ENCODE measurements at places on chromosomes 5 and 9. TPM values are rescaled to one million over a fixed set of nuclear protein-coding genes. Genes with fewer than 3 reads are reported as not detected.

HEMGN gene
- total RNA-seq, result not detected

FOXD4L5 gene
- total RNA-seq, result not detected

SPARC gene
- 258 TPM for total RNA-seq

GPR151 gene
- not detected for total RNA-seq

DNA sequence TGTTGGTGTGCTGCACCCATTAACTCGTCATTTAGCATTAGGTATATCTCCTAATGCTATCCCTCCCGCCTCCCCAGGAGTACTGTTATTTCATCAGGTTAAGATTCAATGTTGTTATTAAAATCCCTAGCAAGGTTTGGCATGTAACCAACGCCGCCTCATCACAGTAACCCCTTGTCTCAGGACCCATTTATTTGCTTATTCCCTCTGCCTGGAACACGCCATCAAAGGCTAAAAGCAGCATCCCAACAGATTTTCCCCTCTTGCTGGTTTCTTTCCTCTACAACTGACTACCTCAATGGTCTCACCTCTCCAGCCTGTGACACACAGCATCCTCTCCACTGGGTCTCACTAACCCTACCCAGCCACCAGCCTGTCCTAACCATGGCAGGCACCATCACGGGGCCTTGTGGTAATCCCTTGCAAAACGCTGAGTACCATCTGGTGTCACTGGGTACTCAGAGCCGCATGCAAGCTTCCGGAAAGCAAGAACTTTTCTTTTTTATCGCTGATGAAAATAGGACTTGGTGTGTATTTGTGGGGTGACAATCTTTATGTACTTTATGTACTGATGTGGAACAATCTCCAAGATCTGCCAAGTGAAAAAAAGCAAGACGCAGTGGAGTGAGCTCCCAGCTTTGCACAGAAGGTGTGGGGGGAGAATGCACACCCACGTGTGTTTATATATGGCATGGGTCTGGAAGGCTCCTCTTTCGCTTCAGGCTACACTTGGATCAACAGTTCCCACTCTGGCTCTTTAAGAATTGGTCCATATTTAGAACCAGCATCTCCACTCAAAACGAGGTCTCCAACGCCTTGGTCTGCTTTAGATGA is 6.1 kb downstream of the RPS14 start:
- H3K4me1 ChIP-seq, result peaks cover 7% of the 10 kb centered on the region
- no peaks in the 10 kb centered on the region for H3K27me3 ChIP-seq
- peaks cover 24% of the 10 kb centered on the region for H3K36me3 ChIP-seq
- no peak for DNase-seq
- no peak overlapping the region for H3K4me3 ChIP-seq

DNA sequence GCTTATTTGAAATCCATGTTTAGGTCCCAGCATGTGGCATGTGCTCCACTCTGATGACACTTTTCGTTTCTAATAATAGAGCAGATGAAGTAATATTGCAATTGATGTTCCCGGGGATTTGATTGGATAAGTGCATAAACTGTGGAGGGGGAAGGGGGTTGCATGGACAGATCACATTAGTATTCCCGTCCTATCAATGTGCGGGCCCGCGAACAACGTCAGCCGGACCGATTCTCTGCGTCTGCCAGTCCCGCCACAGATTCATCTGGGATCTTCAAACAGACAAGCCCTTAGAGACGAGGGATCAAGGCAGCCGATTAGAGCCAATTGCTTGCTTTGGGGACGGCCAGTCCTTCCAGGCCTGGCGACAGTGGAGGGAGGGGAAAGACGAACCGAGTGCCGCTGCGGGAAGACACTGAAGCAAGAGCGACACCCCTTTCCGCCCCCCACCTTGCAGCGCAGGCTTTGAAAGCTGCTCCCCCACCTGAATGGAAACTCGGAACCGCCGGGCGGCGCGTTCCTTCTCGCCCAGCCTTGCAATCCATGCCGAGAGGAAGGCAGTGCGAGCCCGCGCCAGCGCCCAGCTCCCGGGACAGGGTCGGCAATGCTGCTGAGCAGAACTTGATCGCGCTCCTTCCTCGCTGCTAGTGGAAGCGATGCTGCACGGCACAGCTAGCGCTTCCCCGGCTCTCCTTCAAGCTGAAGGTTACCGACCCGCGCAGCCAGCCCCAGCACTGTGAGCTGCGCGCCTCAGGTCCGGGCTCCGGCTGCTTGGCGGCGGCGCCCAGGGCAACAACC is at the start of gene RGS7BP:
RGS7BP (plus strand) TSS at position 247 of the 798 bp plus-strand sequence. CDS start 610 bp downstream, outside the sequence.
- no peaks in the 10 kb centered on the region for H3K4me1 ChIP-seq
- H3K36me3 ChIP-seq, result no peaks in the 10 kb centered on the region
- no peak within 1 kb of the TSS for H3K27ac ChIP-seq
- no peak for DNase-seq
- peak within 1 kb of the TSS; percentile 12 for H3K4me3 ChIP-seq

DNA sequence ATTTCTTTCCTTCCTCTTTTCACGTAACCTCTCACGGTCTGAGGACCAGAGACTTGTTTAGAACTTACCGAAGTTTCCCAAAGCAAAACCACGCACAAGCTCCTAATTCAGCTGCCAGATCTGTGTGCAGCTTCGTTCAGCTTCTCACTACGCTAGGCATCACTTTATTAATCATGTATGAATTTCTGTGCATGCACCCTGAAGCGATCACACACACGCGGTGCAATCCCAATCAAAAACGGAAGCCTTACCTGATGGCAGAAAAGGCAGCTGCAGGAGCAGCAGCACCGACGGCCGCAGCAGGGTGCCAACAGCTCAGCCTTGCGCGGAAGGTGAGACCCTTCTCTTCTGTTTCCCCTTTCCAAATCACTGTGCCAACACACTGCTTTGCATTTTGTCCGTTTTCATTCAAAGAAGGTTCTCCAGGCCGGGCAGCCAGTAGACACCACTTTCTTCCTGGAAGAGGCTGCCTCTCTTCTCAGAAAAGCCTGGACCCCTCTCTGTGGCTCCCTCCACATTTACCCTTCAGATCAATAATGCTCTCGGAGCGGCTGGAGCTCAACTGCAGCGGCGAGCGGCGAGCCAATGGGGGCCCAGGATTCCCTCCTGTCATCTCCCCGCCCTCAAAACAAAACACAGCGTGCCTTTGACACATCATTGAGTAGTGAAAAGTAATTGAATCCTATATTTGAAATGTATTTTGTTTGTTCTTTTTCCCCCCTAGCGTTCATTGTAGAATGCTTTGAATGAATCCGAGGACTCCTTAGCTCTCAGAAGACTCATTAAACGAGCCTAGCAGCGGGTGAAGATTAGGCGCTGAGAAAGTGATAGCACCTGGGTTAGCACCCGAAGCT is at the start of gene CDH12:
CDH12 (minus strand) TSS at position 538 of the 854 bp plus-strand sequence.
- H3K27ac ChIP-seq, result no peak within 1 kb of the TSS
- no peak for DNase-seq
- no peaks in the 10 kb centered on the region for H3K36me3 ChIP-seq

DNA sequence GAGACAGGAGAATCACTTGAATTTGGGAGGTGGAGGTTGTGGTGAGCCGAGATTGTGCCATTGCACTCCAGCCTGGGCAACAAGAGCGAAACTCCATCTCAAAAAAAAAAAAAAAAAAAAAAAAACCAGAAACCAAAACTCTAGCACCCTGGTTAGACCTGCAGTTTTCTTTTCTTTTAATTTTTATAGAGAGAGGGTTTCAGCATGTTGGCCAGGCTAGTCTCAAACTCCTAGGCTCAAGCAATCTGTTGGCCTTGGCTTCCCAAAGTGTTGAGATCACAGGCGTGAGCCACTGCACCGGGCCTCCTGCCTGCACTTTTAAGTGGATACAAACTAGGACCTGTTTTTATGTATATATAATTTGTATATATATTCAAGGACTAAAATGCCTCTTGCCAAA is 12.9 kb upstream of the MTMR12 start:
- H3K36me3 ChIP-seq, result no peaks in the 10 kb centered on the region
- DNase-seq, result no peak
- no peaks in the 10 kb centered on the region for H3K27me3 ChIP-seq
- peaks cover 4% of the 10 kb centered on the region for H3K4me1 ChIP-seq
- H3K27ac ChIP-seq, result no peak overlapping the region
- H3K4me3 ChIP-seq, result no peak overlapping the region

DNA sequence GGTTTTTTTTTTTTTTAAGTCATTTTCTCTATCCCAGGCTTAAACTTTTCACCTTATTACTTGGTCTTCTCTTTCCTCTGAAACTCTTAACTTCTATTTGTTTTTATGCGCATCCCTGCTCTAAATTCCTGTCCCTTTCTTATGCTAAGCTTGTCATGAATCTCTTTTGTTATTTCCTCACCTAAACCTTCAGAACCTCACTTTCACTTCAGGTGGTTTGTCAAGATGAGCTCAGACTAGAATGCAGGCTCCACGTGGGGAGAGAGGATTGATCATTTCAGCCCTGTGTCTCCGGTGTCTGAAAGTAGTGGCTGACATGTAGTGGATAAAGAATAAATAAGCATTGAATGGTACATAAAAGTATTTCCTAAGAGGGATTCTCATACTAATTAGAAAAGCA is 63.6 kb downstream of the ANXA1 start:
- no peak overlapping the region for H3K4me3 ChIP-seq
- no peaks in the 10 kb centered on the region for H3K27me3 ChIP-seq
- H3K27ac ChIP-seq, result no peak overlapping the region
- DNase-seq, result no peak
- no peaks in the 10 kb centered on the region for H3K4me1 ChIP-seq

- no peaks in the 10 kb centered on the region for H3K4me1 ChIP-seq
- no peaks in the 10 kb centered on the region for H3K36me3 ChIP-seq
- no peak overlapping the region for H3K4me3 ChIP-seq
- no peak for DNase-seq
- no peak overlapping the region for H3K27ac ChIP-seq
- H3K27me3 ChIP-seq, result no peaks in the 10 kb centered on the region
Measured at GRCh38 chr5:8299716-8300115, 430.8 kb downstream of the MTRR start.

DNA sequence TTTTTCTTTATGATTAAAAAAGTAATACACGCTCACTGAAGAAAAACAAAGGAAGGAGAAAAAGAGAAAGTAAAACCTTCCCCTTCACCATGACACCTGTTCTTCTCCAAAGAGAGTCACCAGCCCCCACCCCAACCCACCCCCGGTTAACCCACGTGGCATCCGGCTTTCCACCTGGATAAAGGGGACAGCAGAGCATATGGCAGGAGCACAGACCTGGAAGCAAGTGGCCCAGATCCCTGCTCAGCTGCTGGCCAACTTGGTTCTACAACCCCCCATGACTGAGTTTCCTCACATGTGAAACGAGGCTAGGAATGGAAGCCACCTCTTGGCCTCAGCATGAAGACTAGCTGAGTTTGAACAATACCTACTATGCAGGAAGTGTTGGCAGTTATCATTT is 5.1 kb downstream of the CCDC180 start:
- no peak overlapping the region for H3K4me3 ChIP-seq
- no peaks in the 10 kb centered on the region for H3K4me1 ChIP-seq
- no peaks in the 10 kb centered on the region for H3K36me3 ChIP-seq
- H3K27me3 ChIP-seq, result no peaks in the 10 kb centered on the region

GRCh38 chr9:121321016-121321503 is 49.0 kb downstream of the STOM start:
- H3K27ac ChIP-seq, result peak overlapping the region; percentile 51
- no peaks in the 10 kb centered on the region for H3K4me1 ChIP-seq
- peaks cover 13% of the 10 kb centered on the region for H3K36me3 ChIP-seq
- no peak overlapping the region for H3K4me3 ChIP-seq
- H3K27me3 ChIP-seq, result no peaks in the 10 kb centered on the region

- H3K4me3 ChIP-seq, result no peak overlapping the region
- H3K27ac ChIP-seq, result no peak overlapping the region
Measured at GRCh38 chr5:28380167-28380566, 1341.8 kb upstream of the CDH9 start.

DNA sequence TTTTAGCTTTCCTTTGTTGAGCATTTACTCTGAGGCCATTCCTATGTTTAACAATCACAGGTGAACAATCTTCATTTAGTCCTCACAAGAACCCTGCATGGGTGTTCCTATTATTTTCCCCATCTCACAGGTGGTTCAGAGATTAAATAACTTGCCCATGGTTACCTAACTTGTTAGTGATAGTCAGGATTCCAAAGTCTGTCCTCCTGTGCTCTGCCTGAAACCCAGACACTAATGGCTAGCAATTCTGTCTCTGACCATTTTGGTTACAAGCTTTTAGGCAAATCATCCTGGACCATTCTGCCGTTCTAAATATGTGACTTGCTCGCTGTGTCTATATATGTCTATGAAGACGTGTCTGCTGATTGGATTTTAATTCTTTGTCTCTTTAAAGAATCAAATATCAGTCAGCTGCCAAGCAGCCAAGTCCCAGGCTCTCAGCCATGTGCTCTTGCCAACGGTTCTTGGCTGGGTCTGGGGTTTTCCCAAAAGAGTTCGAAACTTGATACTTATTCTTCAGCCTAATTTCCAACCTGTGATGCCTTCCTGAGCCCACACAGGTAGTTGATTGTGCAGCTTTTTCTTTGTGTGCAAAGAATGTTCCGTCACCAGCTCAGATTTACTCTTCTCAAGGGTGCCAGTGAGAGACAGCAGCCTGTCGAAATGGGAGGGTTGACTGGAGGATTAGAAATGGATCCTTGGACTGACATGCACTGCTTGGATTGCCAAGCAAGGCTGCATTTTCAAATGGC is 121.7 kb downstream of the NREP start:
- no peaks in the 10 kb centered on the region for H3K4me1 ChIP-seq
- H3K4me3 ChIP-seq, result no peak overlapping the region
- no peaks in the 10 kb centered on the region for H3K36me3 ChIP-seq
- DNase-seq, result no peak
- no peaks in the 10 kb centered on the region for H3K27me3 ChIP-seq
- H3K27ac ChIP-seq, result no peak overlapping the region

GRCh38 chr5:31114817-31115216 is 78.7 kb upstream of the CDH6 start:
- DNase-seq, result no peak
- no peaks in the 10 kb centered on the region for H3K27me3 ChIP-seq
- no peaks in the 10 kb centered on the region for H3K36me3 ChIP-seq
- H3K4me1 ChIP-seq, result no peaks in the 10 kb centered on the region

- H3K27ac ChIP-seq, result no peak overlapping the region
- H3K36me3 ChIP-seq, result no peaks in the 10 kb centered on the region
- no peak overlapping the region for H3K4me3 ChIP-seq
- DNase-seq, result no peak
- no peaks in the 10 kb centered on the region for H3K27me3 ChIP-seq
- no peaks in the 10 kb centered on the region for H3K4me1 ChIP-seq
Measured at GRCh38 chr5:38548064-38548759, 8.2 kb downstream of the LIFR start.

- H3K36me3 ChIP-seq, result no peaks in the 10 kb centered on the region
- no peak overlapping the region for H3K27ac ChIP-seq
Measured at GRCh38 chr5:171642894-171643293, 142.7 kb upstream of the SMIM23 start.

DNA sequence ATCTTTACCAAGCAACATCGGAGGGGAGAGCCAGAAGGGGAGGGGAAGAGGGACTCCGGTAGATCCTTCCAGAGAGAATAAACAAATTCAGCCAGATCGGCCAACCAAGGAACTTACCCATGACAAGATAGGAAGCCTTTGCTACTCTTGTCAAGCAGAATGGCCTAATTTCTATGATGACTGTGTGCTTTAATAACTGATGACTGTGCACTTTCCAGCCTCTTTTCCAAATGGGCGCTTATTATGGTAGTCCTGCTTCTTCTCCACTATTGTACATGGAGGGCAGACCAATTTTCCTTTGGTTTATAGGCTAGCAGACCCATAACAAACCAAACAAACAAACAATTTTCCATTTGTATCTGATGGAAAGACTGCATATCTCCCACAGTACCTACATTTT is 163.8 kb upstream of the RFX3 start:
- no peak overlapping the region for H3K27ac ChIP-seq
- no peak overlapping the region for H3K4me3 ChIP-seq
- no peaks in the 10 kb centered on the region for H3K36me3 ChIP-seq
- no peaks in the 10 kb centered on the region for H3K4me1 ChIP-seq

- H3K4me3 ChIP-seq, result no peak overlapping the region
- no peaks in the 10 kb centered on the region for H3K27me3 ChIP-seq
- H3K36me3 ChIP-seq, result no peaks in the 10 kb centered on the region
Measured at GRCh38 chr9:91196103-91196950, 165.4 kb downstream of the AUH start.
